ENCODE measurements at places on chromosomes 3 and 15. TPM values are rescaled to one million over a fixed set of nuclear protein-coding genes. Genes with fewer than 3 reads are reported as not detected.

Gene PTPN9
- polyA plus RNA-seq = 8.3 TPM

Gene UBA7
- polyA plus RNA-seq = 943 TPM

DNA sequence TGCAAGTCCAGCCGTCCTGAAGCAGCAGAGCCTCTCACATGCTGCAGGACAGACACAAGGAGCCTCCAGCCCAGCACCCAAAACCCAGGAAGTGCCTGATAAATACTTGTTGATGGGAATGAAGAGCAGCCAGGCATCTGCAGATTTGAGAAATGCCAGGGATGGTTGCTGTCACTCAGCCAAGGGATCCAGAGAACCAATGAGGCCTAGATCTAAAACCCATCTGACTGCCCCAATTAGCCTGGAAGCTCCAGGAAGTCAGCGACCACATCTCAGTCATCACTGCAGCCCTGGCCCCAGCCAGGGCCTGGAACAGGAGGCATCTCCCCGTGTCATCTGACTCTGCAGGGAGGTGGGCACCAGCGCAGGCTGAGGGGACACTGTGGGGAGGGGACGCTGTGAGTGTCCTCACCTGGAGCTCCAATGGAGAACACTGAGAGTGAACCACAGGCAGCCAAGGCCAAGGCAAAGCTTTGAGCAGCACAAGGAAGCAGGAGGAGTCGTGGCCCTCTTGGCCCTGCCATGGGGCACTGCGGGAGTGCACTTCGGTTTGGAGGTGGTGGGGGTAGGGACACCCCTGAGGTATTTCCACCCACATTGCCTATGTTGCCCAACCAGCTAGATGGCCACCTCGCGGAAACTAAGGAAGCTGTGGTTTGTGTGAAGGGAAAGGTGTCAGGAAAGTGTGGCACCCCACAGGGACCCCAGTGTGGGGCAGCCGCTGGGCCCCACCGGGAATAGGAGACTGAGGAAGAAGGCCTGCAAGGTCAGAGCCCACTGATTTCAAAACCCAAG lies 229.5 kb downstream of the VPS13C start:
- no peak for DNase-seq

DNA sequence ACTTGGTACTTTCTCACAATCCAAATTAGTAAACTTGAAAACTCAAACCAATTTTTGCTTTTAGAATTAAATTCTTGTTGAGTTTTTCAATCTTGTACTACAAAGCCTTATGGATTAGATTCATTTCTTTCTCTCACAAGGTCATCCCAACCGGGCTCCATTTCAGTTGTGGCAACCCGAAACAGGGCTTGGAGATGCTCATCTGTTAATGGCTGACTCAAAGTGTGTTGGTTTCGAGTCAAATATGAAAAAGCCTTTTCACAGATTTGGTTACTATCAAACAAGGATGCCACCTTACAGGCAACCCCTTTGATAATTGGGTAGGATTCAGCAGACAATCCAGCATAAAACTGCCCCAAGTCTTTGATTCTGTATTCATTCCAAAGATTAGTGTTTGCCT lies 1.8 kb downstream of the EPM2AIP1 start:
- DNase-seq = no peak

DNA sequence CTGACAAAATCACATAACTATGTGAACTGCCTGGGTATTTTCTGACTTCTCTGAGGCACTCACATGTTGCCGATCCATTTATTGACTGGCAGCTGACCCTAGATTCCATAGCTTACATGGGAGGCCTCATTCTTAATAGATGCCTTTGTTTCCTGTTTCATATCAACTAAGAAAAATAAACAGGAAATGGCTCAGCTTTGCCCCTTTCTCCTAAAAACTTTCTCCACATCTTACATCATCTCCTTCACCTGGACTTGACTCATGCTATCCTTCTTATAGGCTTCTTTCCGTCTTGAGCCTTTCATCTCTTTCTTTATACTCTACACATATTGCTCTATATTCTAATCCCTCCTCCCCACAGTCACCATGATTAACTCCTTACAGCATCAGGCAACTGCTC lies 38.0 kb downstream of the TXNRD3 start:
- DNase-seq = no peak
